ENCODE measurements at places on chromosomes 3 and 15. TPM values are rescaled to one million over a fixed set of nuclear protein-coding genes. Genes with fewer than 3 reads are reported as not detected.

- no peak for DNase-seq
Measured at GRCh38 chr3:194194757-194195085, 58.8 kb downstream of the HES1 start.

DNA sequence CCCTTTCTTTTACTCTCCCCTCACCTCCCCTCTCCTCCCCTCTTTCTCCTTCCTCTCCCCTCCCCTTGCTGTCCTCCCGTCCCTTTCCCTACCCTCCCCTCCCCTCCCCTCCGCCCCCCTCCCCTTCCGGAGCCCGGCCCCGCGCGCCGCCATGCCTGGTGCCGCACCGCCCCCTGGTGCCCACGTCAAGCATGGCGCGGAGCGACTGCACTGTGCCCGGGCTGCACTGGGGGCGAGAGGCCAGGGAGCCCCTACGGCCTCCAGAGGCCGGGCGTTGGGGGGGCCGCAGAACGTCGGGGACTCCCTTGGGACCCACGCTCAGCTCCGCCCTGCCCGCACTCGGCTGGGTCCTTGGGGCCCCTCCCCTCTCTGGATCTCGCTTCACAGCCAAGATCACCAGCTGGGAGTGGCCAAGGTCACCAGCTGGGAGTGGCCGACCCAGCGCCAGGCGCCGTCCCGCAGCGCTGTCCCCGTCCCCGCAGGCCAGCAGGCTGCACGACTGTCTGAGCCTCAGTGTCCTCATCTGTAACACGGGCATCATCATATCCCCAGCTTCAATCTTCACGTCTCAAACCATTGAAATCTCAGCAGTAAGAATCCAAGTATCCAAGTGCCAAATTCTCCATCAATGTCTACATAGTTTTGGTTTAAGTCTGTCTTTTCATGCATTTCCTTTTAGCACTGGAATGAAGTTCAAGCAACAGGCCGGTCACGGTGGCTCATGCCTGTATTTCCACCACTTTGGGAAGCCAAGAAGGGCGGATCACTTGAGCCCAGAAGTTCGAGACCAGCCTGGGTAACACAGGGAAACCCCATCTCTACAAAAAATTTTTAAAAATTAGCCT is 42.5 kb downstream of the TPRA1 start:
- DNase-seq, result peak; percentile 89

- no peak for DNase-seq
Measured at GRCh38 chr3:177106184-177106583, 91.1 kb downstream of the TBL1XR1 start.

DNA sequence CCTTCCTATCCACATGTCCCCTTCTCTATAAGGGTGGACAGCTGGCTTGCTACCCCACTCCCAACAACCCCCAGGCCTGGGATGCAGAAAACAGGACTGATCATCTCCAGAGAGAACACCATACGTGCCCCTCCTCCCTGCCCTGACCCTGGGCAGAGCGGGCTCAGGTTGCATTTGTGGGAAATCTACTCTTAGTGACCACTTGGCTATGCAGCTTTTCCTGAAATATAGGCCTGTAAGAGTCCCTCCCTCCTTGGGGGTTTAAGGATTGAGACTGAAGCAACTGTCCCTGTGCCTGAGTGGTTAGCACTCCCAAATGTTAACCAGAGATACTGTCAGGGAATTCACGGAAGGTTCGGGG is 11.7 kb downstream of the SH2D7 start:
- no peak for DNase-seq

- DNase-seq, result no peak
Measured at GRCh38 chr3:185215873-185216606, 37.8 kb downstream of the EHHADH start.

- DNase-seq, result no peak
Measured at GRCh38 chr3:172520301-172520831, 2.9 kb downstream of the TNFSF10 start.

DNA sequence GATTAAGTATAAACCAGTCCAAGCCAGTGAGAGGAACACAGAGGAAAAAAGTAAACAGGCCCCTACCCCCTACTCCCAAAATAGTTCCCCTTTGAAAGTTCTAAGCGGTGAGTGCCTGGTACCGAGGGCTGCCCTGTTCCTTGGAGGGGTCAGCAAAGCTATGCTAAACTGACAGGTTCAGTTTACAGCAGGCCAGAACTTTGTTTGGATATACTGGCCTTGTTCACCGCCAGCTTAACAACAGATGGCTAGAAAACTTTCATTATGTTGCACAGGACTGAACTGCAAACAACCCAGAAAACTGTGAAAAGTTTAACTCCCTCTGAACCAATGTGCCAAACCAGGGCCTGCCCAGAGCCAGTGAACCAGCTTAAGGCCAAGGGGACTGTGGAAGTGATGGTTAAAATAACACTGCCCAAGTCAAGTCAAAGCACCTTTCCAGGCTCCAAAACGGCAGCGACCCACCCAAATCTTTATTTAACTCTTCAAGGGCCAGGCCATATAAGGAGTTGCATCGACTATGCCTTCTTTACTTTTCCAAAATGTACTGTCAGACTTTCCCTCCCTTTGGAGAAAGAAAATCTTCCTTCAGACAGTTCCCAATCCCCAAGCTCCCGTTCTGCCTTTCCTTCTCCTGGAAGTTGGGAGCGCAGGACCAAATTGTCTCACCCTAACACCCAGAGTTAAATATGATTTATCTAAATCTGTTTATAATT is 448.0 kb downstream of the FOXP1 start:
- DNase-seq, result no peak

- no peak for DNase-seq
Measured at GRCh38 chr3:75296858-75297257, 367.3 kb upstream of the FRG2C start.

DNA sequence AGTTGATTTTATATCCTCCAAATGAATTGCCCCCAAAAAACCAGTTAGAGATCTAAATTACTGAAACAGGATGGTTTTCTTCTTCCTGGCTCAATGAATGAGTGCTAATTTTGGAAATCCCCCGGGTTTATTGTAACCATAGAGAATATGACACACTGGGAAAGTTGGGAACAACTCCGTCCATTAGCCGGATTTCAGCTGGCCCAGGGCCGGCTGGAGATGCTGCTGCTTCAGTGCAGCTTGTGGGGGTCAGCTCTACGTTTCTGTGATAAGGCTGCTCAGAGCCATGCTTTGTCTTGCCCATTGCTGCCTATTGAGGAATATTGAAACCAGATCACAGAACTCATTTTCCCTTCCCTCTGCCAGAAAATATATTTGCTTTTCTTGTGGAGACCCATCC is 20.3 kb downstream of the GYG1 start:
- peak; percentile 48 for DNase-seq

DNA sequence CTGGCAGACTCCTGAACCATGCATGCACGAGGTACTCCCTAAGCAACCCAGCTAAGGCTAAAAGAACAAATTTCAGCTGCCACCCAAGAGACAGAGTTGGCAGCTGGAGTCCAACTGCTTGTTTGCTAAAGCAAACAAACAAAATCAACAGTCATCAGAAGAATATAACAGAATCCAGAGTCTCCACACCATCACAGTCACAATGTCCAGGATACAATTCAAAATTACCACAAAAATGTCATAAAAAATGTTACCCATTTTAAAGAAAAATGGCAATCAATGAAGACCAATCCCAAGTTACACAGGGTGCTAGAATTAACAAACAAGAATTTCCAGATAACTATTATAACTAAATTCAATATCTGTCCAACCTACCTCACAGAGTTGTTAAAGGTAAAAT is 42.9 kb downstream of the RFTN1 start:
- DNase-seq, result no peak

DNA sequence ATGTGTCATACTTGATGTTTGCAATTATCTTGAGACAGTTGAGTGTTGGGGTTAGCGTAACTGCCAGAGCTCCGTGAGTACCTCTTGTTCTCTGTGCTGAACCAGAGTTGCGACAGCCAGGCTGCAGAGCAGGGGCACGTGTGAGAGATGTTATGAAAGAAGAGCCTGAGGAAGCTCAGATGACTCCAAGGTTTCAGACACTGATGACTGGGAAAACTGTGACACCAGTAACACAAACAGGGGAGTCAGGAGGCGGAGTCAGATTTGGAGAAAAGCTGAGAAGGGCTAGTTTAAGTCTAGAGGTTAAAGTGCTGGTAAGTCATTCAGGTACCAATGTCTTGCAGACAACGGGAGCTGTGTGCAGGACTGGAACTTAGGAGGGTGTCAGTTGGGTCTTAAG is 45.0 kb downstream of the BLM start:
- DNase-seq, result peak; percentile 82

DNA sequence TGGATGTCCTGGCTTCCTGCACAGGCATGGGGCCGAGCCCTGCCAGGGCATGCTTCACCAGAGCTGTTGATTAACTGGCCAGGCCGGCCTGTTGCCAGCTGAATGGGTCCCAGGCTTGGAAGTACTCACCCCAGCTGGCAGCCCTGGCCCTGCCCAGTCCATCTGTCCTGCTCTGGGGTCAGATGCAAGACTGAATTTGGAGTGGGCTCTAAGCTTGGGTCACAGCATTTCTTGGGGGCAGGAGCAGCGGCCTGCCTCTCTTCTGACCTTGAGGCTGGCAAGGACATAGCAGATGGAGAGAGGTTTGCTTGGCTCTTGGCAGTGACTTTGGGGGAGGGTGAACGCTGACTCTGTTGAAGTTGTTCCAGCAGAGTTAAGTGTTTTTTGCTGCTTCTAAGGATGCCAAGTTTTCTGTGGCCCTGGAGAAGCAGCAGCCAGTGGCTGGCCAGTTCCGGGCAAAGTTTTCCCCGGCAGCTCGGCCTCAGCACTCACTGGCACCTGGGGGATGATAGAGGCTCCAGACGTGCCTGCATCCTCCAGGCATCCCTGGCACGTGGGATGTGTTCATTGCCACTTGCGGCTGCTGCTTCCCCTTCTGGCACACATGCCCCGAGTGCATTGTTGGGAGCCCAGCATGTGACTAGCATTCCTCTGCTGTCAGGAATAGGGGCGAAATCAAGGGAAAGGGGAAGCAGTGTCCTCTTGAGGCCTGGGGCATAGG is 22.9 kb downstream of the PDIA5 start:
- DNase-seq, result peak; percentile 88

GRCh38 chr15:77104155-77104554 is 33.2 kb upstream of the TSPAN3 start:
- DNase-seq, result peak; percentile 57

Gene CSPG4
- 5.2 TPM for total RNA-seq

Gene CNBP
- 476 TPM for total RNA-seq

Gene MESP2
- total RNA-seq, result 0.13 TPM

Gene SPATA12
- total RNA-seq, result not detected

Measured in Right ventricle myocardium superior (tissue), 1 donor.